ENCODE measurements at places on chromosomes 3 and 15. TPM values are rescaled to one million over a fixed set of nuclear protein-coding genes. Genes with fewer than 3 reads are reported as not detected.

The MLH1 gene
- total RNA-seq: 30.1 TPM

The NPAP1 gene
- total RNA-seq: not detected

The C3orf85 gene
- total RNA-seq: not detected

The FBN1 gene
- 6.0 TPM for total RNA-seq

The OXTR gene
- 10.8 TPM for total RNA-seq
